ENCODE measurements at places on chromosomes 3 and 15. TPM values are rescaled to one million over a fixed set of nuclear protein-coding genes. Genes with fewer than 3 reads are reported as not detected.

The CYP19A1 gene
- not detected for total RNA-seq

GRCh38 chr15:82951472-82952157 is 905 bp downstream of the HOMER2 start:
- no peak for DNase-seq

DNA sequence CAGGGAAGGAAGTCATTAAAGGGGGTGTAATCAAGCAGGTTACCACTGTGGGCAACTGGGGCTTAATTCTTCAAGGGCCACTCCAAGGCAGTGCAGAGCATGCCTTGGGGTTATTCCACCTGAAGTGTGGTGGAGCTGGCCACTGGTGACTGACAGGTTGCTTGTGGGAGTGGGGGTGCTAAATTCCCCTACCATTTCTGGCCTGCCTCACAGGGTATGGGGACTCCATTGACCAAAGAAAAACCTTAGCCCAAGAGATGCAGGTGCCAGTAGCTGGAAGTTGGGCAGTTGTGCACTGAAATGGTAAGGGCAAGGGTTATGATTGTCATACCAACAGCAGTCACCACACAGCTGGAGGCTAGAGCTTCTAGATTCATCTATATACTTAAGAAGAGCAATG is 93.4 kb downstream of the ZNF621 start:
- no peak for DNase-seq

- DNase-seq = no peak
These were observed 22.5 kb upstream of the PARL start for GRCh38 chr3:183907176-183907575.
